ENCODE measurements at places on chromosomes 5 and 9. TPM values are rescaled to one million over a fixed set of nuclear protein-coding genes. Genes with fewer than 3 reads are reported as not detected.

- H3K27me3 ChIP-seq = no peaks in the 10 kb centered on the region
- no peak overlapping the region for H3K27ac ChIP-seq
- H3K4me3 ChIP-seq = no peak overlapping the region
These were observed 12.9 kb downstream of the MTRR start for GRCh38 chr5:7881816-7882215.

DNA sequence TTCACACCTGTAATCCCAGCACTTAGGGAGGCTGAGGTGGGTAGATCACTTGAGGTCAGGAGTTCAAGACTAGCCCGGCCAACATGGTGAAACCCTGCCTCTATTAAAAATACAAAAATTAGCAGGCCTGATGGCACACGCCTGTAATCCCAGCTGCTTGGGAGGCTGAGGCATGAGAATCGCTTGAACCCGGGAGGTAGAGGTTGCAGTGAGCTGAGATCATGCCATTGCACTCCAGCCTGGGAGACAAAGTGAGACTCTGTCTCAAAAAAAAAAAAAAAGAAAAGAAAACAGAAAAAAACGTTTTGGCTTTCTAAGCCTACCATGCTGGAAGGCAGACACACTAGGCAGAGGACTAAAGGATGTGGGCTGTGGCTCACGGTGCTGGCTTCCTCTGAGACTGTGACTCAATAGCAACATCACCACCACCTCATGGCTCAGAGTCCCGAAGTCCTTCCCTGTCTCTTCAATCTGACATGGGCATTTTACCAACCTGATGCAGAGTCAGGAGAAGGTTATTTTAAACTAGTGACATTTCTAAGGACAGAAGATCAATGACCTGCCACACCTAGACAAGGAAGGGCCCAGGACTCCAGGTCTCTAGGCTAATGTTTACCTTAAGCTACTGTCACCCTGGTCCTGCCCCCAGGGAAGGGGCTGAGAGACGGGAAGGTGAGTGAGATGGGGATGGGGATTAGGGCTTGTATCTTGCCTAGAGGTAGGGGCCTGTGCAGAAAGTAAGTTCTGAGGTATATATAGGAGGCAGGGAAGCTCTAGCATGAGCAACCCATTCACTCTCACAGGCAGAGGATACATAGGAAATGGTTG lies 3.7 kb downstream of the ECSCR start:
- H3K4me3 ChIP-seq = peak overlapping the region; percentile 36
- no peaks in the 10 kb centered on the region for H3K27me3 ChIP-seq
- H3K36me3 ChIP-seq = peaks cover 1% of the 10 kb centered on the region
- H3K27ac ChIP-seq = peak overlapping the region; percentile 89
- peaks cover 46% of the 10 kb centered on the region for H3K4me1 ChIP-seq

The SLC6A7 gene
- not detected for total RNA-seq

- peaks cover 1% of the 10 kb centered on the region for H3K4me1 ChIP-seq
- H3K4me3 ChIP-seq = no peak overlapping the region
- no peak overlapping the region for H3K27ac ChIP-seq
- peaks cover 4% of the 10 kb centered on the region for H3K27me3 ChIP-seq
- no peaks in the 10 kb centered on the region for H3K36me3 ChIP-seq
- no peak for DNase-seq
These were observed 22.6 kb downstream of the DUSP1 start for GRCh38 chr5:172748341-172748843.

GRCh38 chr9:108225149-108225800 lies 630.5 kb downstream of the ACTL7B start:
- no peaks in the 10 kb centered on the region for H3K36me3 ChIP-seq
- H3K27ac ChIP-seq = no peak overlapping the region
- DNase-seq = no peak
- H3K27me3 ChIP-seq = no peaks in the 10 kb centered on the region
- no peaks in the 10 kb centered on the region for H3K4me1 ChIP-seq
- no peak overlapping the region for H3K4me3 ChIP-seq

GRCh38 chr5:45437752-45438151 lies 258.4 kb downstream of the HCN1 start:
- no peak overlapping the region for H3K27ac ChIP-seq
- no peaks in the 10 kb centered on the region for H3K4me1 ChIP-seq
- H3K4me3 ChIP-seq = no peak overlapping the region
- no peaks in the 10 kb centered on the region for H3K27me3 ChIP-seq

DNA sequence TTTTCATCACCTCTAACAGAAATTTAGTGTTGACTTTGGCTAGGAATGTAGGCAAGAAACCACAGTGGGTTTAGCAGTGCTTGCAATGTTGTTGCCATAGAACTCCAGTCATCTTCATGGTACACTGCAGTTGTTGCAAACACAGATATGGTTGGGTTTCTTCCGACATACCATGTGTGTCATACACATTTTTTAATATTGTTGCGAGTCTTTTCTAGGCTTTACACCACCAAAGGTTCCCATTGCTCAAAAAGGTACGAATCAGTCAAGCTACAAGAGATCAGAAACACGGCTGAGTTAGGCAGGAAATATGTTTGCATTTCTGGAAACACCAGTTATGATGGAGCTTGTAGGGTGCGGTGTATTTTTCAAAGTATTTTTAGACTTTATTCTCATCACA lies 172.4 kb downstream of the SYK start:
- H3K27me3 ChIP-seq = peaks cover 14% of the 10 kb centered on the region
- H3K4me1 ChIP-seq = no peaks in the 10 kb centered on the region
- DNase-seq = no peak
- H3K27ac ChIP-seq = no peak overlapping the region

- H3K36me3 ChIP-seq = peaks cover 35% of the 10 kb centered on the region
- H3K4me3 ChIP-seq = peak within 1 kb of the TSS; percentile 98
- H3K4me1 ChIP-seq = peaks cover 41% of the 10 kb centered on the region
These were observed at the start of the genes GDF9 and UQCRQ for GRCh38 chr5:132866342-132867045. Gene GDF9 (minus strand): TSS chr5:132866469. CDS start chr5:132864533, 1,936 bp downstream. Gene UQCRQ (plus strand): TSS chr5:132866642. CDS start chr5:132866882, 240 bp downstream.

DNA sequence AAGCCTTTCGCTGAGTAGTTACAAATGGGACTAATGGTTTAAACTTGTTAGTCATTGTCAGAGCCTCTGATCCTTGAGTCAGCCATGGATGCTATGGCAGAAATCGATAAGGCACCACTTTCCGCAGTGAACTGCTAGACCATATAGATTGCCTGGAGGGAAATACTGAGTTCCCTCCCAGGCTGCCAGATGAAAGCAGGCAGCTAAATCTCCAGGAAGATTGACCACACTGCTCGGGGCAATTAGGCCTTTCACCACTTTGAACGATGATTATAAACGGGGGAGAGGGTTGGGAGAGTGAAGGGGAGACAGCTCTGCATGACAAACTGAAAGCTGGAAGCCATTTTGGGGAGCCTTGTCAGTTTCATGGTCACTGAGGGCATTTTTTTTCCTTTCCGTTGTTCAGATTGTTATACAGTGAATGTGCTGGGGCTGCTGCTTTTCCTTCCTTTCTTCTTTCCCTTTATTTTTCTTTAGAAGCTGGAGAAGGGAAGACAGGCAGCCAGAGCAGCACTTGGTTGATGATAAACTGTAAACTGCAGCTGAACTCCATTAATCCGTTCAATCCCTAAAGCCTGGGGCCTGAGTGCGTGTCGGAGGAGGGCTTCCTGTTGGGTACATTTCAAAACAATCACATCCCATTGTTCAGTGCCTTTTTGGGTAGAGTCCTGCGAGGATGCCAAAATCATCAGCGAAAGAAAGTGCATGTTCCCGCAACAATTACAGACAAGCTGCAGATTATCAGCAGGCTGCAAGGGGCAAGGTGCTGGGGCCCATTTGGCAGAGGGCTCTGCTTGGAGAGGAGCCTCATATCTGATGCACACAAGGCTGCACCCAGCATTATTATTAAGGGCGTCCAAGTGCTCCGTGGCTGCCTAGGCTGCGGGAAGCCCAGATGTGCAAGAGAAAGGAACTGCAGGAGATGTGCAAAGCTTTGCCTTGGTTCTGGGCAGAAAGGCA lies 308.4 kb downstream of the PSAT1 start:
- DNase-seq = no peak
- H3K4me3 ChIP-seq = no peak overlapping the region
- no peaks in the 10 kb centered on the region for H3K36me3 ChIP-seq
- no peak overlapping the region for H3K27ac ChIP-seq

DNA sequence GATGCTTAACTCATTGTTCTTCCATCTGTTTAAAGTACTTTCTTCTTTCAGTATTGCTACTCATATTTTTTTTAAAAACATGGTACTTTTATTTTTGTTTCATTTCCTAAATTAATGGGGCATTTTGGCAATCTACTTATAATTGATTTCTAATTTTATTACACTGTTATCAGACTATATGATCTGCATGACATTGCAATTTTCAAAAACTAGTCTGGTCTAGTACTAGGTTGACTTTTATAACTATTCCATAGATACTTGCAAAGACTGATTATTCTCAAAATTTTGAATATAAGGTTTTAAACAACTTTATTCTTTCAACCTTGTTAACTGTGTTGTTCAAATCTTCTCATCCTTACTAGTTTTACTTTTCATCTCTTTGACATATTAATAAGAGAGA lies 63.9 kb upstream of the MVB12B start:
- no peak for DNase-seq
- no peak overlapping the region for H3K4me3 ChIP-seq
- no peaks in the 10 kb centered on the region for H3K36me3 ChIP-seq
- peaks cover 37% of the 10 kb centered on the region for H3K27me3 ChIP-seq
- H3K4me1 ChIP-seq = peaks cover 3% of the 10 kb centered on the region
- H3K27ac ChIP-seq = no peak overlapping the region

DNA sequence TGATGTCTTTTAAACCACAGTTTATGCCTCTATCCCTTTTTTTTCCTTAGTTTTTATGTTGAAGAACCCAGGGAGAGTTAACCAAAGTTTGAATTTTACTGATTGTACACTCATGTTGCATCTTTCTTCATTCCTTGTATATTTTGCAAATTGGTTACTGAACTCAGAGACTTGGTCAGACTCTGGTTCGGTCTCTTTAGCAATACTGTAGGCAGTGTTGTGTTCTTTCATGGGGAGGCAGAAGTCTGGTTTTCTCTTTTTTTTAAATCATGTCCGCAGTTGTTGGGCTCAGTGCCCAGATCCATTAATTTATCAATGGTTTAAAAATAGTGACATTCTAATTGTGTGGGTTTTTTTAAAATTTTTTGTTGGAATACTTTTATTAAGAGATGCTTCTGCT lies 23.4 kb downstream of the UBE2R2 start:
- peaks cover 13% of the 10 kb centered on the region for H3K36me3 ChIP-seq
- H3K4me1 ChIP-seq = peaks cover 34% of the 10 kb centered on the region
- no peaks in the 10 kb centered on the region for H3K27me3 ChIP-seq
- no peak for DNase-seq
- H3K27ac ChIP-seq = no peak overlapping the region

GRCh38 chr5:95274011-95274410 lies 10.9 kb downstream of the MCTP1 start:
- H3K4me1 ChIP-seq = no peaks in the 10 kb centered on the region
- no peak overlapping the region for H3K4me3 ChIP-seq

DNA sequence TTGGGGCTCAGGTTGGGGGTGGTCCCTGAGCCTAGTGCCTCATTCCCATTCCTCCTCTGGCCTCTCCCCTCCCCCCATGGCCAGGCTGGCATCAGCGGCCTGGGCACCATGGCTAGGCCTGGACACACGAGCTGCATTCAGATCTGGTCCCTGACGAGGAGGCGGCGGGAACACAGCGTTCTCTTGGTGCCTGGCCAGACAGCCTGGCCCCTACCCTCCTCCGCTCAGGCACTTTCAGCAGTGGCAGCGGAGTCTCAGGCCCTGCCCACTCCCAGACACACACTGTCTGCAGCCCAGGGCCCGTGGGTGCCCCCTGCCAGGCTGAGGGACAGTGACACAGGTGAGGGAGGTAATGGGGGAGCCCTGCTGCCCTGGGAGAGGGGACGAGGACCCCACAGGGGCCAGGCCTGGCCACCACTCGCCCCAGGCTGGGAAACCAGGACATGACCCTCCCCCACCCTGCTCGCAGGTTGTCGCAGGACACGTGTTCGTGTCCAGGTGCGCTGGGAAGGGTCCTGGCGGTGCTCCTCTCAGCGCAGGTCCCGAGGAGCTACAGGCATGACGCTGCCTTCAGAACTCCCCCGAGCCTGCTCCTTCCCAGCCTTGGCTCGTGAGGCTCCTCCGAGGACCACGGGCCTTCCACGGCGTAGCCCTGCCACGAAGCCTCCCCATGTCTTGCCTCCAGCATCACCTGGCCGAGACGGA lies 19.9 kb upstream of the UBAC1 start:
- H3K4me3 ChIP-seq = no peak overlapping the region
- no peaks in the 10 kb centered on the region for H3K27me3 ChIP-seq
- peaks cover 8% of the 10 kb centered on the region for H3K4me1 ChIP-seq
- H3K27ac ChIP-seq = no peak overlapping the region
- H3K36me3 ChIP-seq = no peaks in the 10 kb centered on the region

The BTNL3 gene
- total RNA-seq = not detected

- no peak for DNase-seq
- no peak overlapping the region for H3K4me3 ChIP-seq
- no peaks in the 10 kb centered on the region for H3K27me3 ChIP-seq
- H3K4me1 ChIP-seq = no peaks in the 10 kb centered on the region
- no peaks in the 10 kb centered on the region for H3K36me3 ChIP-seq
These were observed 17.2 kb upstream of the FCN2 start for GRCh38 chr9:134863306-134863902.

DNA sequence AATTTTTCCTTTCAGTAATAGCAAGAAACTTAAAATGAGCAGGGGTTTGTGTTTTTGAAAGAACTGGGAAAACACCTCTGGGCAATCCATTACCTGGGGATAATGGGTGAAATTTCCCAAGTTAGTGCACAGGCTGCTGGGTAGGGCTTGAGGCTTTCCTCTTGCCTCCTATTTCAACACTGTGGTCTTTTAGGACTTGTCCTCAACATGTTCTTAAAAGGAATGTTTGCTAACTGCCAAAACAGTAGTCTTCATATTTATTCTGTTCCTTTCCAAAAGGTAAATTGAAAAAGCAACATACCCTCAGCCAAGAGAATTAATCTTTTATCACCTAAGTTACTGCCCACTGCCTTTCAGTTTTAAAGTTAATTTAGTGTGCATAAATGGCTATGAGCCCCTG lies 158.3 kb upstream of the CCDC152 start:
- no peaks in the 10 kb centered on the region for H3K4me1 ChIP-seq
- H3K27me3 ChIP-seq = no peaks in the 10 kb centered on the region
- DNase-seq = no peak
- no peak overlapping the region for H3K4me3 ChIP-seq
- no peak overlapping the region for H3K27ac ChIP-seq

The AHRR gene
- 24.0 TPM for total RNA-seq

The ZNF169 gene
- total RNA-seq = 5.0 TPM

The ZNF354C gene
- 6.7 TPM for total RNA-seq

DNA sequence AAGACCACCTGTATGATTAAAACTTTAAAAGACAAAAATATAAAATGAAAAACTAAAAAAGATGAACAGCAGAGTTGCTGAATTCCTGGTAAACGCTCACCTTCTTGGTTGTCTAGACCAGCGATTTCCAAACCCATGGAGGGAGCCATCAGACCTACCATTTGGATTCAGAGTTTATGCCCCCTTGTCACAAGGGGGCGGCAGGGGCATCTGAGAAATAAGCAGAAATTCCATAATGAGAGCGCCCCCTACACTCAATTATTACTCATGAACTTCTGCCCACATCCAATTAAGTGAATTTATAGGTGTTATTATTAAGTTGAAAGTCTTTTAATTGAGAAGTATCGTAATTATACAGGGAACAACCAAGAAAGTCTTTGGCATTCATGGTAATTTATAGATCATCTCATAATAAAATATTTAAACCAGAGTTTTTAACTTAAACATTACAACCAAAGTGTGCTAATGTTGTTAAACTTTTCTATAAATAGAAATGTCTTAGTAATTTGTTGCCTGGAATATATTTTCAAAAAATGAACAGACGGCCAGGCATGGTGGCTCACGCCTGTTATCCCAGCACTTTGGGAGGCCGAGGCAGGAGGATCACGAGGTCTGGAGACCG lies 35.2 kb upstream of the SPATA31C2 start:
- no peak overlapping the region for H3K4me3 ChIP-seq
- peaks cover 12% of the 10 kb centered on the region for H3K27me3 ChIP-seq
- no peaks in the 10 kb centered on the region for H3K36me3 ChIP-seq
- H3K4me1 ChIP-seq = peaks cover 5% of the 10 kb centered on the region

GRCh38 chr9:113486327-113486726 lies 22.8 kb downstream of the RGS3 start:
- H3K4me1 ChIP-seq = no peaks in the 10 kb centered on the region
- H3K4me3 ChIP-seq = no peak overlapping the region
- no peak for DNase-seq
